Liver (tissue), 10 donors: ENCODE measurements at places on chromosomes 6 and 20. TPM values are rescaled to one million over a fixed set of nuclear protein-coding genes. Genes with fewer than 3 reads are reported as not detected.

Gene ISM1
- total RNA-seq: 6.4 TPM

DNA sequence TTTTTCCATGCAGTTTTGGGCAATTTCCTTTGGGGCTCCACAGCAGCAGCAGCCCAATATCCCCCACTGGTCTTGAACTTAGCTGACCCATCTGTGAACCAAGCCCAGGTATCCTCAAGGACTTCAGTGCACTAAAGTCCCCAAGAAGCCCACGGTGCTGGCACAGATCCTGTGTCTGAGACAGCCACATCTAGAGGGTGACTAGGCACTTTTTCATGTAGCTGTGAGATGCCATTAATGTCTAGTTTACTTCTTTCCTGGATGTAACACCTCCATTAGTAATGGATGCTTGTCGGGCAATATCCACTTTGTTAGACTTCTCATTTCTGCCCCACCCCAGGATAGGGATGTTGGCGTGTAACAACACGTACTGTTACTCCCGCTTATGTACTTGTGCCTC is 176.2 kb upstream of the PROKR2 start:
- no peak for DNase-seq

- DNase-seq: no peak
These were observed 58.7 kb downstream of the STXBP5 start for GRCh38 chr6:147262946-147263345.

- DNase-seq: no peak
These were observed 23.0 kb downstream of the APCDD1L start for GRCh38 chr20:58492074-58492718.

GRCh38 chr6:131936156-131936555 is 15.0 kb downstream of the CCN2 start:
- DNase-seq: no peak

- no peak for DNase-seq
These were observed 928.9 kb downstream of the EYS start for GRCh38 chr6:64777941-64778785.
